ENCODE measurements at places on chromosomes 5 and 9.

- no peak for DNase-seq
These were observed 82.7 kb downstream of the HSD17B3 start for GRCh38 chr9:96219026-96219899.

GRCh38 chr9:127102176-127102575 lies 20.3 kb downstream of the ANGPTL2 start:
- DNase-seq, result peak; percentile 34

DNA sequence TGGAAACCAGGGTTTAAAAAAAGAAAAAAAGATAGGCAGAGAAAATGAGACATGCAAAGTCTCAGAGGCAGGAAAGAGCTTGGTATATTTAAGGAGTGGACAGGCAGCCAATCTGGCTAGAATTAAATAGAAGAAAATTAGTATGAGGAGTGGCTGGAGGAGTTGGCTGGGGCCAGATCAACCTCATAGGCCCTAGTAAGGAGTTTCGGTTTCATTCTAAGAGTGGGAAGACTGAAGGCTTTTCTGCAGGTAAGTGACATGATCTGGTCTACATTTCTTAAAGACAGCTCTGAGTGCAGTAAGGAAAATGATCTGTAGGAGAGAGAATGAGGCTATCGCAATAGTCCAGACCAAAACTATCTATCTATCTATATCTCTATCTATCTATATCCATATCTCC lies 27.5 kb downstream of the ADRB2 start:
- no peak for DNase-seq

GRCh38 chr5:14708551-14708950 lies 44.0 kb downstream of the OTULIN start:
- no peak for DNase-seq

GRCh38 chr9:84867186-84867585 lies 197.7 kb downstream of the NTRK2 start:
- no peak for DNase-seq

GRCh38 chr9:87073692-87074091 lies 126.4 kb upstream of the GAS1 start:
- DNase-seq, result no peak

- no peak for DNase-seq
These were observed 256.2 kb downstream of the ARHGAP26 start for GRCh38 chr5:143026380-143026779.

DNA sequence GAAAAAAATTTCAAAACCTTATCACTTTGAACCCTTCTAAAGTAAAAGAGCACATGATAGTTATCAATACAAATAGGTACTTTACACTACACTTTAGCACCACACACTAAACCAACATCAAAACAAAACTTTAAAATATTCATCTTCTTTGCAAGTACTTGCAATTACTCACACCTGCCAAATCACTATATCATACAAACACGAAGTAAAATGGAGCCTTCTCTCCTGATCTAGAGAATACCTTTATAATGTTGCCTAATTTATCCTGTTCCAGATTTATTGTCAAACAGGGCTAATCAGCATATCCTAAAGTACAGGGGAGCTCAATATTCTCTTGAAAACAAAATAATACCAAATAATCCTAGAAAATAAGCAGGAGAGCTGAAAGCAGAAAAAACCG lies 3.0 kb downstream of the RNF145 start:
- DNase-seq, result no peak

DNA sequence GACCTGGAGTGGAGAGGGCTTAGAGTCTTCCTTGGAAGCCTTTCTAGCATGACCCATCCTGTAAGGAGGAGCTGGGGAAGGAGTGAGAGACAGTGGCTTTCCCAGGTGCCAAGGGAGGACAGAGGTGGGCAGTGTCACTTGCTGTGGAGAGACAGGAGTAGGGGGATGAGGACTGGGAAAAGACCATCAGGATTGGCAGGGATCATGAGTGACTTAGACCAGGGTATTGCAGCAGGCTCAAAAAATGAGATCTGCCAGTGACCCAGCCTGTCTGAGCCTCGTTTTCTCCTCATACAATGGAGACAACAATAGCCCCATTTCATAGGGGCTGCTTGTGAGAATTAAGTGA lies 2.4 kb downstream of the TMOD1 start:
- no peak for DNase-seq

- no peak for DNase-seq
These were observed 40.0 kb upstream of the IPPK start for GRCh38 chr9:92709954-92710353.

GRCh38 chr5:16489322-16489791 lies 23.8 kb upstream of the ZNF622 start:
- DNase-seq, result peak; percentile 18

GRCh38 chr5:72835633-72836032 lies 19.2 kb downstream of the TNPO1 start:
- DNase-seq, result no peak

GRCh38 chr9:101117161-101117560 lies 88.6 kb downstream of the PLPPR1 start:
- DNase-seq, result no peak

- no peak for DNase-seq
These were observed 24.7 kb upstream of the CNOT6 start for GRCh38 chr5:180469586-180469865.

DNA sequence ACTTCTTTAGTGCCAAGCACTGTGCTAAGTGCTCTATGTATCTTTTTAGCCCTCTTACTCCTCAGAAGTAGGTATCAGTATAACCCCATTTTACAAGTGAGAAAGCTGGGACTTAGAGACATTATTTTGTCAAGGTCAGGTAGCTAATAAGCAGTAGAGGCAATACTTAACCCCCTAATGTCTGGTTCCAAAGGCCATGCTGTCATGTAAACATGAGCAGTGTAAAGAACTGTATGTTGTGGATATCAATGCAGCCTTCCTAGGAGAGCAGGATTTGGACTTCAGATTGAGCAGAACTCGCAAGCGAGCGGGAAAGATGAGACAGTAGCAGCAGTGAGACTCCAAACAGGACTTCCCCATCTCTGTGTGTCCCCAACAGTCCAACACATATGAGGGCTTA lies 3.6 kb upstream of the SHROOM1 start:
- no peak for DNase-seq

DNA sequence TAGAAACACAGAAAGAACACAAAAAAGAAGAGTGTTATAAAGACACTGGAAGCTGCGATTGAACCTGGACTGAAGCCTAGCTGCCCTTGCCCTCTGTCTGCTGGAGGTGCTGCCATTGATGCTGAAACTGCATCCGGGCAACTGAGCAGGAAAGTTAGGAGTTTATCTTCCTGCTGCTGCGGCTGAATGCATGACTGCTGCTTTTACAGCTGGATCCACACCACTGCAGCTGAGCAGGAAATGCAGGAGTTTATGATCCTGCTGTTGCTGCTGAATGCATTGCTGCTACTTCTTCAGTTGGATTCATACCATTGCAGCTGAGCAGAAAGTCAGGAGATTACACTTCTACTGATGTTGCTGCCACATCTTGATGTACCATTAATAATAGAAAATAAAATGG lies 21.8 kb upstream of the JAKMIP2 start:
- no peak for DNase-seq

GRCh38 chr5:173800340-173800739 lies 87.8 kb upstream of the CPEB4 start:
- no peak for DNase-seq

GRCh38 chr9:128153060-128153946 lies 4.0 kb downstream of the LCN2 start:
- no peak for DNase-seq

- no peak for DNase-seq
These were observed 59.1 kb downstream of the PDCD1LG2 start for GRCh38 chr9:5569409-5569808.

GRCh38 chr5:37847978-37848425 lies 8.2 kb upstream of the GDNF start:
- DNase-seq, result peak; percentile 52

DNA sequence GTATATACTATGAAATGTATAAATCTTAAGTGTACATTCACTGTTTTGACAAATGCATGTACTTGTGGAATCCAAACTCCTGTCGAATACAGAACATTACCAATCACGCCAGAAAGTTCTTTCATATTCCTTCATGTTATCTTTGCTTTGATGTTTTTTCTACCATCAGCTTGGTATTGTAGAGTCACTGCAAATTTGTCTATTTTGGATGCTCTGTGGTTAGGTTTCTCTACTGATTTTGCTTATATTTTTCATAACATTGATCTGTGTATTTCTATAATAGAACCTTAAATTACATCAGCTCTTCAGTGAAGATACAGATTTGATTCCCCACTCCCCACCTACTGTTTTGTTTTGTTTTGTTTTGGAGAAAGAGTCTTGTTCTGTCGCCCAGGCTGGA lies 30.8 kb downstream of the HABP4 start:
- no peak for DNase-seq

DNA sequence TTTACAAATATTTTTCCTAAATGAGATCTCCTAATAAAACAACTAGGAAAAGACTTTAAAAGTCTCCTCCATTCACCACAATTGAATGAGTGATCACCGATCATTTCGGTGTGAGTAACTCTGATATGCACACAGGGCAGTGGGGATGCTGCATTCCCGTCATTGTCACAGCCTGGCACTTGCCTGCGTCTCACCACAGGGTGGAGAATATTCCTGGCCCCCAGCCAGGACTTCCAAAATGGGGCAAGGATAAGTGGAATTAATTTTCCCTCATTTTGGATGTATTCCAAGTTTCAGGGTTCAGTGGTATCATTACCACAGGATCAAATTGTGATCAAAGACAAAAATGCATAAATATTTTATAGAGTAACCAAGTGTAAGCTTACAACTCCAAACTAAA lies 107.1 kb downstream of the CTNND2 start:
- no peak for DNase-seq

- DNase-seq, result no peak
These were observed 29.8 kb downstream of the PCDHAC2 start for GRCh38 chr5:140996060-140996459.

GRCh38 chr9:108186642-108187395 lies 669.0 kb downstream of the ACTL7B start:
- peak; percentile 16 for DNase-seq

DNA sequence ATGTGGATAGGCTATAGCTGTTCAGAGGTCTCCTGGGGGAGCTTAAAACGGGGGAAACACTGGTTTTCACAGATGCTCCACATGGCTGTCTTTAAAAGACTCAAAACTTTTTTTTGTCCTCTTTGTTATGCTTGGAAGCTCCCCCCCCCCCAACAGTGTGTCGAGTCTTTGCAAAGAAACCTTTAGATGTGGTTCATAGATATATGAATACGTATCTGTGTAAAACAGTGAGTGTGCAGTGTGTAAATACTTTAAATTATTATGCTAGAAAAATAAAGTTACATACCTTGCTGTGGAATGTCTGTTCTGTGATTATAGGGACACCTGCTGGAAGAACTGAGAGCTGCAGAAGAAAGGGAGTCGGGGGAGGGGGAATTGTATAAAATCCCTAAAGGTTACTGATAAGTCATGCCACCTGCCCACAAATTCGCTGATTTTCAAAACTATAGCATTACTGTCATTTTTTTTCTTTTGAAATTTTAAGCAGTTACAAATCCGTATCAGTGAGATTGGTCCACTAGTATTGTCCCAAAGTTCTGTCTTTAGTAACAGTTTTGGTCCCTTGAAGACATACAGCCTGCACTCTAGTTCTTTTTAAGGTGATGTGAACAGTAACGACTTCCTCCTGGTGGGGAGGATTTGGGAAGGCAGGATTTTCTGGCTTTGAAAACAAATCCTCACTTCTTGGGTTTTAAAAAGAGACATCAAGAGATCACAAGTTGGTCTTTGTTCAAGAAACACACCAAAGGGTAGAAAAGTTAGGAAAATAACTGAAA lies 22.9 kb downstream of the RGMB start:
- DNase-seq, result no peak

DNA sequence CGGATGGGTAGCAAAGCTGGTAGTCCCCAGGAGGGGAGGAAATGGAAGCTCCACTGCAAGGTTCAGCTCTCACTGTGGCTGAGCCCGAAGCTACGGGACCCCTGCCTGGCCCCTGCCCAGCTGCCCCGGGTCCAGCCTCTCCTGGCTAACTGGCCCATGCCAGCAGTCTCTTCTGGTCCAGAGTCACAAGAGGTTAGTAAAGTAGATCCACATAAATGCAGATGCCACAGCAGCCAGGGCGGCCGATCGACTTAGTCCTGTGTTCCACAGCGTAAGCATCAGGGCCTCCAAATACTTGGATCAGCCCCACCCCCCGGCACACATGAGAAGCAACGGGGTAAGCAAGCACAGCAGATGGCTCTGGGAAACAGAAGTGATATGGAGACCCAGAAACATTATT lies 42.1 kb downstream of the MRPL36 start:
- no peak for DNase-seq

- no peak for DNase-seq
These were observed 23.4 kb downstream of the TENT4A start for GRCh38 chr5:6736524-6737042.

DNA sequence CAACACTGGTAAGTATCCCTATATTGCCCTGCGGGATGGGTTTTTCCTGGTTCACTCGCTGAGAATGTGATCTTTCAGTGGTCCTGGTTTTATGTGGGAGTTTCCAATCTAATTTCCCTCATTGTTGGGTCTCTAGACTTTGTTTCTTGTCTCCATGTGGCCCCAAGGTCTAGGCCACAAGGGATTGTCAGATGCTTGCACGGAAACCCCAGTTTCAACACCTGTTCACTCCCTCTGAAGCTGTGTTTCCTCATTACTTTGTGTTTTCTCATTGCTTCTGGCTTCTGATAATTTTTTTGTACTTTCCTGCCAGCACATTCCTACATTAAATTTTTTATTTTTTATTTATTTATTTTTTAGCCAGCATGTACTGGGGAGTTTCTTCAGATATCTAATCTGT lies 191.5 kb downstream of the TTLL11 start:
- no peak for DNase-seq

DNA sequence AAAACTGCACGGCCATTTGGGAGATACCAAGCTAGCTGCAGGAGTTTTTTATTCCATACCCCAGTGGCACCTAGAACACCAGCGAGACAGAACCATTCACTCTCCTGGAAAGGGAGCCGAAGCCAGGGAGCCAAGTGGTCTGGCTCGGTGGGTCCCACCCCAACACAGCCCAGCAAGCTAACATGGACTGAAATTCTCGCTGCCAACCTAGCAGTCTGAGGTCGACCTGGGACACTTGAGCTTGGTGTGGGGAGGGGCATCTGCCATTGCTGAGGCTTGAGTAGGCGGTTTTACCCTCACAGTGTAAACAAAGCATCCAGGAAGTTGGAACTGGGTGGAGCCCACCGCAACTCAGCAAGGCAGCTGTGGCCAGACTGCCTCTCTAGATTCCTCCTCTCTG lies 108.9 kb upstream of the CHD1 start:
- DNase-seq, result no peak

- DNase-seq, result no peak
These were observed 56.2 kb downstream of the ABHD17B start for GRCh38 chr9:71854811-71855210.

All from AG04450 (cell line).